Thoracic aorta (tissue), 2 donors: ENCODE measurements at places on chromosomes 12 and 14. TPM values are rescaled to one million over a fixed set of nuclear protein-coding genes. Genes with fewer than 3 reads are reported as not detected.

GRCh38 chr14:100153560-100153959 is 5.9 kb downstream of the DEGS2 start:
- H3K27ac ChIP-seq: no peak overlapping the region
- no peaks in the 10 kb centered on the region for H3K36me3 ChIP-seq
- no peaks in the 10 kb centered on the region for H3K4me1 ChIP-seq
- no peak for DNase-seq
- H3K27me3 ChIP-seq: no peaks in the 10 kb centered on the region
- H3K4me3 ChIP-seq: no peak overlapping the region

DNA sequence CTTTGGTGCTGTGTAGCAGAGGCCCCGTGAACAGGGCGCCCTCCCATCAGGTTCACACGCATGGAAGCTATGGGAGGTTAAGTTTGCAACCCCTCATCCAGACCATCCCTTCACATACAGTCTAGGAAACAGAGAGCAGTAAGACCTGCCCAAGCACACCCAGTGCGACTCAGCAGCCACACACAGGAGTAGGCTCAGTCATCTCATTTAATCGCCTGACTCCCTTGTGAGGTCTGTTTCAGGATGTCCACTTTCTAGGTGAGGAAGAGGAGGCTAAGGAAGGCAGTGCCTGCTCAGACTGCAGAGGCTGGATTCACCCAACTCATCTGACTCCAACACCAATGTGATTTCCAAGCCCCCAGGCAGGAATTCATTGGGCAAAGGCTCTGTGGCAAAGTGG is 11.9 kb downstream of the BDKRB1 start:
- H3K4me1 ChIP-seq: no peaks in the 10 kb centered on the region
- no peak overlapping the region for H3K4me3 ChIP-seq

The CARMIL3 gene
- 0.14 TPM for total RNA-seq

The ARHGEF40 gene
- total RNA-seq: 51.0 TPM

The HOXC9 gene
- not detected for total RNA-seq
